Esophagus muscularis mucosa (tissue), 4 donors: ENCODE measurements at places on chromosomes 4 and X.
A peak's percentile ranks its signal among the peaks of the same experiment; 100 is the strongest.

DNA sequence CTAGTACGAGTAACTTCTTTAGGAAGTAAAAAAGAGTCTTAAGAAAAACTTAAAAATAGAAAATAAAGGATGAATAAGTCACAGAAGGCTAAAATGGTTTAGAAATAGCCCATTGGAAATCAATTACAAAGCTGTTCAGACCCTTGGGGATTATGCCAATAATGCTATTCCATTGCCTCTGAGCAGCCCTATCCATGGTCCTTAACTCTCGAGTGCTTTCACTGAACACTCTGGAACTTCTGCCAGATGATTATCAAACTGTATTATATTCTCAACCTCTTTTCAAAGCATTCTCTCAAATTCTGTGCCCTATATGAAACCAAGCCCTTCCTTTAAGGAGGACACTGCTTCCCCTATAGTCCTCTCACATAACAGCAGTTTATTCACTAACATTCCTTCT is 17.0 kb downstream of the SLC9B1 start:
- no peaks in the 10 kb centered on the region for H3K36me3 ChIP-seq
- no peak overlapping the region for H3K27ac ChIP-seq

- H3K27ac ChIP-seq: no peak overlapping the region
- no peaks in the 10 kb centered on the region for H3K27me3 ChIP-seq
- H3K4me3 ChIP-seq: no peak overlapping the region
- no peak for DNase-seq
- peaks cover 28% of the 10 kb centered on the region for H3K36me3 ChIP-seq
- peaks cover 18% of the 10 kb centered on the region for H3K4me1 ChIP-seq
These were observed 78.0 kb downstream of the ACOX3 start for GRCh38 chr4:8362483-8362882.

DNA sequence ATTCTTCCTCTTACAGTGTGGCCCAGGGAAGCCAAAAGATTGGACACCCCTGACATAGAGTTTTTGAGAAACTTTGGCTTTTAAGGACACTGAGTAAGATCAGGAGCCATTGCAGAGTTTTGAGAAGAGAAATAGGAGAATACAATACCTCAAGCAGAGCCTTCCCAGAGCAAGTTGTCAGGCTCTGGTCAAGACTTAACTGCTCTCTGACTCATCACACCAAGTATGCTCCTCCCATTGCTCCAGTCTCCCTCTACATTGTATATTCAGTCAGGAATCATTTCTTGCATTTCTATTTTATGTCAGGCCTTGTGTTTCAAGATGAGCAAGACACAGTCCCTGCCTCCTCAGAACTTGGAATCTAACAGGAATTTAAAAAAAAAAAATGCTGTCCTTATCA is 176.4 kb upstream of the FMR1 start:
- no peaks in the 10 kb centered on the region for H3K4me1 ChIP-seq
- H3K4me3 ChIP-seq: no peak overlapping the region
- no peaks in the 10 kb centered on the region for H3K36me3 ChIP-seq

- H3K27ac ChIP-seq: no peak overlapping the region
- no peaks in the 10 kb centered on the region for H3K4me1 ChIP-seq
- H3K4me3 ChIP-seq: no peak overlapping the region
- H3K27me3 ChIP-seq: no peaks in the 10 kb centered on the region
These were observed 75.5 kb downstream of the AMMECR1 start for GRCh38 chrX:110242371-110242770.

DNA sequence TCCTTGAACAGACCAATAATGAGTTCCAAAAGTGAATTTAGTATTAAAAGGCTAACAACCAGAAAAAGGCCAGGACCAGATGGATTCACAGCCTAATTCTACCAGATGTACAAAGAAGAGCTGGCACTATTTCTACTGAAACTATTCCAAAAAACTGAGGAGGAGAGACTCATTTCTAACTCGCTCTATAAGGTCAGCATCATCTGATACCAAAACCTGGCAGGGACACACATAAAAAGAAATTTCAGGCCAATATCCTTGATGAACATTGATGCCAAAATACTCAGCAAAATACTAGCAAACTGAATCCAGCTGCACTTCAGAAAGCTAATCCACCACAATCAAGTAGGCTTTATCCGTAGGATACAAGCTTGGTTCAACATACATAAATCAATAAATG is 35.8 kb upstream of the USP46 start:
- H3K36me3 ChIP-seq: no peaks in the 10 kb centered on the region
- no peak overlapping the region for H3K4me3 ChIP-seq
- H3K4me1 ChIP-seq: no peaks in the 10 kb centered on the region
- no peak for DNase-seq
- H3K27ac ChIP-seq: no peak overlapping the region
- no peaks in the 10 kb centered on the region for H3K27me3 ChIP-seq

DNA sequence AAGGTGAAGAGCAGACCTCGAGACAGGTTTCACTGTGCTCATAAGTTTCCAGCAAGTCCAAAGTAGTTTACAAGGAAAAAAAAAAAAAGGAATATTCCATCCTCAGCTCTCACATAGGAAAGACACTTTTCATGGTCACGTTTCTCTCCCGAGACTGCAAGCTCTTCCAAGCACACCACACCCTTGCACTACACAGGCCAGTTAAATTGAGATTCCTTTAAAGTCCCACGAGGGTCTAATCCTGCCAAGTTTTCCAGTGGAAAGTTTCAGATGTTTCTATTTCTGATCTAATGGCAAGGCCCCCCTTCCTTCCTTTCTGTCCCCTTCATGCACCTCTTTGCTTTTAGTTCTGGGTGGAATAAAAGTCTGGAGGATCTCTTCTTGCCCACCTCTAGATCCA is 67.9 kb upstream of the PCDH19 start:
- H3K4me3 ChIP-seq: no peak overlapping the region
- no peaks in the 10 kb centered on the region for H3K27me3 ChIP-seq
- DNase-seq: no peak
- no peak overlapping the region for H3K27ac ChIP-seq
- no peaks in the 10 kb centered on the region for H3K36me3 ChIP-seq

GRCh38 chr4:129232589-129233337 is 136.8 kb downstream of the C4orf33 start:
- no peak for DNase-seq
- no peaks in the 10 kb centered on the region for H3K36me3 ChIP-seq
- H3K4me3 ChIP-seq: no peak overlapping the region
- no peak overlapping the region for H3K27ac ChIP-seq

- no peaks in the 10 kb centered on the region for H3K27me3 ChIP-seq
- H3K27ac ChIP-seq: no peak overlapping the region
- no peaks in the 10 kb centered on the region for H3K36me3 ChIP-seq
- H3K4me3 ChIP-seq: no peak overlapping the region
- no peak for DNase-seq
- H3K4me1 ChIP-seq: no peaks in the 10 kb centered on the region
These were observed 42.5 kb downstream of the LANCL3 start for GRCh38 chrX:37613933-37614332.

GRCh38 chr4:176526704-176527103 is 206.9 kb downstream of the SPCS3 start:
- no peak for DNase-seq
- no peak overlapping the region for H3K27ac ChIP-seq
- H3K4me1 ChIP-seq: no peaks in the 10 kb centered on the region
- no peaks in the 10 kb centered on the region for H3K36me3 ChIP-seq

GRCh38 chr4:7827566-7827965 is 112.1 kb downstream of the AFAP1 start:
- peaks cover 71% of the 10 kb centered on the region for H3K4me1 ChIP-seq
- no peaks in the 10 kb centered on the region for H3K36me3 ChIP-seq
- H3K27ac ChIP-seq: peak overlapping the region; percentile 74
- no peak overlapping the region for H3K4me3 ChIP-seq
- DNase-seq: no peak

GRCh38 chr4:10100734-10101216 is 15.8 kb downstream of the WDR1 start:
- no peak overlapping the region for H3K4me3 ChIP-seq
- peak overlapping the region; percentile 93 for H3K27ac ChIP-seq
- H3K36me3 ChIP-seq: peaks cover 72% of the 10 kb centered on the region
- H3K27me3 ChIP-seq: no peaks in the 10 kb centered on the region

DNA sequence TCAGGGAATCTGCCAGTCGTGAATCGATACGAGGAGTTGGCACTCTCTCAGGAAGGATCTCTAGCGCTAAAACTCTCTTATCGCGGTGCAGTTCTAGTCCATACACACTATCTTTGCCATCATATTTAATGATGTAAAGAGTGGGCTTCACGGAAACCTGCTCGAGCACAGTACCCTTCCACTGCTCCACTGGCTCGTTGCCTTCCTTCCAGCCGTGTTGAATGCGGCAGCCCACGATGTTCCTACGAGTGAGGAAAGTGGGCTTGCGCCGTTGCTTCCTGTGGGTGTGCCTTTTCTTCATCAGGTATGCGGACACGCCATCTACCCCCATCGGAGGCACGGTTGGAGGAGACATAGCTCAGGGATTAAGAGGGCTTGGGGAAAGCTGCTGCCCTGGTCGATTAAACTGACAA is 661 bp downstream of the SPIN4 start:
- DNase-seq: no peak
- peaks cover 13% of the 10 kb centered on the region for H3K4me1 ChIP-seq
- H3K27me3 ChIP-seq: no peaks in the 10 kb centered on the region
- H3K27ac ChIP-seq: peak overlapping the region; percentile 84
- H3K4me3 ChIP-seq: peak overlapping the region; percentile 75
- no peaks in the 10 kb centered on the region for H3K36me3 ChIP-seq

GRCh38 chr4:138573246-138573645 is 331.1 kb upstream of the SLC7A11 start:
- no peak overlapping the region for H3K27ac ChIP-seq
- H3K27me3 ChIP-seq: no peaks in the 10 kb centered on the region
- H3K4me1 ChIP-seq: peaks cover 4% of the 10 kb centered on the region
- H3K36me3 ChIP-seq: no peaks in the 10 kb centered on the region

DNA sequence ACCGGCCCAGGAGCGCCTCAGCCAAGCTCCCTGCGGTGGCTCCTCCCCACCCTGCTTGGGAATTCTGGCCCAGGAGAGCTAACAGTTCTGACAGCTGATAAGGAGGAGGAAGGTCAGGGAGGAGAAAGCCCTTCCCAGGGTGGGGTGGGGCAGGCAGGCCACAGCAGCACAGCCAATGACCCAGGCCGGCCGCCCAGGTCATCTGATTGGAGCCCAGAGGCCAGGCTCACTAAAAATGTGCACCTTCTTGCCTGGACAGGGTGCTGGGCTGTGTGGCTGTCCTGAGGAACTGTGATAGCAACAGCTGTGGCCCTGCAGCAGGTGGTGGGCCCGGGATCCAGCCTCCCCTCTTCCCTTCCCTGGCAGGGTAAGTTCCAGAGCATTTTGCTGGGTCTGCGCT is 17.2 kb upstream of the SH3TC1 start:
- H3K4me1 ChIP-seq: peaks cover 18% of the 10 kb centered on the region
- no peaks in the 10 kb centered on the region for H3K27me3 ChIP-seq
- no peak overlapping the region for H3K27ac ChIP-seq
- no peak for DNase-seq

- H3K4me3 ChIP-seq: no peak overlapping the region
- H3K36me3 ChIP-seq: no peaks in the 10 kb centered on the region
- H3K4me1 ChIP-seq: no peaks in the 10 kb centered on the region
- H3K27ac ChIP-seq: no peak overlapping the region
These were observed 67.9 kb upstream of the SOX3 start for GRCh38 chrX:140572724-140573123.

DNA sequence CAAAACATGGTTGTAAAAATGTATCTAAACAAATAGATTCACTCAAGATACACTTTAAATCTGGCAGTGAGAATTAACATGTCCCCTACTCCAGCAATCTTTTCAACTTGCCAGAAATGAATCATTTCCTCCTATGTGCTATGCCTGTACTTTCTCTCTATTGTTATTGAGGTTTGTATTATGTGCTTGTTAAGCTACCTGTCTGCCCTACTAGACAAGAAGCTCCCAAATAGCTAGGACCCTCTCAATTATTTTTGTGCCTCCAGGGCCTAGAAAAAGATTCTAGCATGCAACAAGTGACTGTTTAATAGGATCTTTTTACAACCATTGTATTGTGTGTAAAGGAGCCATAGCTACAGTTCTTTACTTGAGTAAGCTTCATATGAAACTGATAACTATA is 3.5 kb upstream of the SAP30 start:
- H3K4me3 ChIP-seq: peak overlapping the region; percentile 87
- no peaks in the 10 kb centered on the region for H3K27me3 ChIP-seq
- DNase-seq: no peak
- peak overlapping the region; percentile 93 for H3K27ac ChIP-seq

GRCh38 chr4:10690185-10690907 is 5.8 kb upstream of the CLNK start:
- H3K4me1 ChIP-seq: no peaks in the 10 kb centered on the region
- H3K36me3 ChIP-seq: no peaks in the 10 kb centered on the region

DNA sequence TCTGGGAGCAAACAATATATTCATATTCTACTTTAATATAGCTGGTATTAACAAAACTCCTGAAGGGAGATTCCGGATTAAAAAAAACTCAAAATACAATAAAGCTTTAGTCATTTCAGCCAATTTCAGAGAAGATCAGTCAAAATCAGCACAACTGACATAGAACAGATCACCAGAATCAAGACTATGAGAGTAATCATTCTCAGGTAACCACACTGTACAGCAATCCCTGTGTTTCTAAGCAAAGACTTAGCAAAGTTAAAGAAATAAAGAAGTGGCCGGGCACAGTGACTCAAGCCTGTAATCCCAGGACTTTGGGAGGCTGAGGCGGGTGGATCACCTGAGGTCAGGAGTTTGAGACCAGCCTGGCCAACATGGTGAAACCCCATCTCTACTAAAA is 9.1 kb downstream of the DCTD start:
- DNase-seq: no peak
- H3K36me3 ChIP-seq: no peaks in the 10 kb centered on the region
- H3K4me3 ChIP-seq: no peak overlapping the region

- DNase-seq: no peak
- H3K4me1 ChIP-seq: peaks cover 47% of the 10 kb centered on the region
- H3K27ac ChIP-seq: peak overlapping the region; percentile 13
- H3K36me3 ChIP-seq: peaks cover 10% of the 10 kb centered on the region
- H3K27me3 ChIP-seq: no peaks in the 10 kb centered on the region
- H3K4me3 ChIP-seq: peak overlapping the region; percentile 92
These were observed 1.4 kb downstream of the PAQR3 start for GRCh38 chr4:78937837-78938236.

DNA sequence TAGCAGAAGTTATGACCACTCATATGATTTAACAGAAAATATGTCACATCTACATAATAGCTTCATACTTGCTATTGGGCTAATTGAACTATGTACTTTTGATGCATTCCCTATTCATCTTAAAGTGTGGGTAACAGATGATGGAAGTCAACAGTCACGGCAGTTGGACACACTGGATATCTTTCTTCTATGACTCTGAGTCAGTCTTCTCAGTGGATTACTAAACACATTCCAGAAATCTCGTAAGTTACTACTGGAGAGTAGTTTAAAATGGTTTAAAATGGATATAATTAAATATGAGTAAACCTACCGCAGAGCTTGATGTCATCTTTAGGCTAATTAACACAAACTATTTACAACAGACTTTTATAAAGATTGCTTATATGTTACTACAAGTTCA is 30.1 kb upstream of the CFAP299 start:
- H3K27ac ChIP-seq: no peak overlapping the region
- H3K36me3 ChIP-seq: no peaks in the 10 kb centered on the region
- H3K27me3 ChIP-seq: no peaks in the 10 kb centered on the region
- DNase-seq: no peak
- no peak overlapping the region for H3K4me3 ChIP-seq
- H3K4me1 ChIP-seq: peaks cover 26% of the 10 kb centered on the region

GRCh38 chr4:2793586-2794485 is 951 bp downstream of the SH3BP2 start:
- no peaks in the 10 kb centered on the region for H3K36me3 ChIP-seq
- H3K27ac ChIP-seq: peak overlapping the region; percentile 59
- peak overlapping the region; percentile 77 for H3K4me3 ChIP-seq
- H3K4me1 ChIP-seq: peaks cover 68% of the 10 kb centered on the region
- H3K27me3 ChIP-seq: no peaks in the 10 kb centered on the region
